ENCODE measurements at places on chromosomes 5 and 9.

DNA sequence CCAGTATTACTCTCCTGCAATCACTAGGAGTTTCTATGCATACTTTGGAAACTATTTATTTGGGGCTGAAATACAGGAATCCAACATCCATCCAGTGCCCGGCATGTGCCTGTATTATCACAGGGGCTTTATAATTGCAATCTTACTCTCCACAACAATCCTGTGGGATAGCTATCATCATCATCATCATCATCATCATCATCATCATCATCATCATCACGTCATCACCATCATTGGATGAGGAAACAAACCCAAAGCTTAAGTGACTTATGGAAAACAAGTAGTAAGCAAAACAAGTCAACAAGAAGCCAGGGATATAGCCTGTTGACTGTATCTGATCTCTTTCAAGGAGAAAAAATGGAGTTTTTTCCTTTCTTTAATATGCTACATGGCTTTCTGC is 47.8 kb upstream of the FYB1 start:
- DNase-seq = no peak

- no peak for DNase-seq
Observed at GRCh38 chr9:82109626-82110025, 121.1 kb downstream of the SPATA31D1 start.

DNA sequence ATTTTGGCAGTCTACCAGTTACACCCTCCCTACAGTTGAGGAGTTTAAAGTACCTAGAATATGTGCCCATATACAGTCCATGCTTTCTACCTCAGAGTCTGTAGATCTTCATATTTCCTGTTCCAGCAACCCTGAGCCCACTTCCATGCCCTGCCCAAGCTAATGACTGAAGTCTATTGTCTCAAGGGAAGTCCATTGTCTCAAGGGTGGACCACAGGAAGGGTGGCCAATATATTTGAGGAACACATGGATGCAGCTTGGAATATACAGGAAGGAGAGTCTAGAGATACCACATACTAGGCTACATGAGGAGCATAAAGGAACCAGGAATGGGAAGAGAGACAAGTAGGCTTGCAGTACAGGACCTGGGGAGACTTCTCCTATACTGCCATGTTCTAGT is 274.4 kb downstream of the FER start:
- DNase-seq = no peak

- no peak for DNase-seq
Observed at GRCh38 chr9:129446828-129447550, 173.9 kb downstream of the C9orf50 start.

GRCh38 chr5:90022002-90022710 is 387.4 kb downstream of the CETN3 start:
- DNase-seq = no peak

DNA sequence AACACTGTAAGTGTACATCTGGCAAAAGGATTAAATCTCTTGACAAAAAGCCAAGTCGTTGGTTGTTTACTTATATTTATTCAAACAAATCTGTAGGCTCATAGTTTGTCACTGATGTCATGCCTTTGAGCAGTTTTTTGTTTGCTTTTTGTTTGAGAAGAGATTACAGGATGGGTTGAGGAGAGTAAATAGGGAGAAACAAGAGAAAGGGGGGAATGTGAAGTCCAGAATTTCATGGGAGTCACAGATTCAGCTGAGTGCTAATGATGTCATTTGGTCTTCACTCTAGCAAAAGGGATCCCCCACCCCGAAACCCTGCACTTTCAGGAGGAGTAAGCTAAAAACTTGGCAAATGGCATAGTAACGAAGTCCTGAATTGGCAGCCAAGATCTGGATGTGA is 337.4 kb downstream of the GLIS3 start:
- no peak for DNase-seq

GRCh38 chr9:129480227-129480626 is 140.7 kb downstream of the C9orf50 start:
- no peak for DNase-seq

DNA sequence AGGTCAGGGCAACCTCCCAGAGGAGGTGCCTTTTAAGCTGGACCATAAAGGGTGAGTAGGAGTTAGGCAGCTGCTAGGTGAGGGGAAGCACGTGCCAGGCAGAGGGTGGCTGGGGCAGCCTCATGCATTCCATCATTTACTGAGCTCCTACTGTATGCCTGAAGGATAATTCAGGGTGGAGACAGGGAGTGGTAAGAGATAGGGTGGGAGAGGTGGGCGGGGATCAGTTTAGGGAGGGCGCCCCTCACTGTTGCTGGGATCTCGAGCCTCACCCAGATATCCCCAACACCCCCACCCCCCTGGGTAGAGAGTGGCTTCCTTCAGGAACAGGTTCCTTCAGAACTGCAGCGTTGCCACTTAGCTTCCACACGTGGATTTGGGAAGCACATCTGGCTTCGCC is 74.5 kb upstream of the ASS1 start:
- no peak for DNase-seq

GRCh38 chr9:134569626-134570025 is 72.0 kb upstream of the COL5A1 start:
- no peak for DNase-seq

Data from stimulated activated CD4-positive, alpha-beta T cell treated with anti-CD3 and anti-CD28 coated beads, Interleukin-4, amount 100 ng/mL, for 1 hour (primary cell).